NCI-H1930 (cell line): ENCODE measurements at places on chromosomes 13 and 19.

- DNase-seq = no peak
Measured at GRCh38 chr13:95444006-95444730, 108.4 kb upstream of the CLDN10 start.

GRCh38 chr13:30346153-30346788, 38.9 kb upstream of the KATNAL1 start:
- no peak for DNase-seq

DNA sequence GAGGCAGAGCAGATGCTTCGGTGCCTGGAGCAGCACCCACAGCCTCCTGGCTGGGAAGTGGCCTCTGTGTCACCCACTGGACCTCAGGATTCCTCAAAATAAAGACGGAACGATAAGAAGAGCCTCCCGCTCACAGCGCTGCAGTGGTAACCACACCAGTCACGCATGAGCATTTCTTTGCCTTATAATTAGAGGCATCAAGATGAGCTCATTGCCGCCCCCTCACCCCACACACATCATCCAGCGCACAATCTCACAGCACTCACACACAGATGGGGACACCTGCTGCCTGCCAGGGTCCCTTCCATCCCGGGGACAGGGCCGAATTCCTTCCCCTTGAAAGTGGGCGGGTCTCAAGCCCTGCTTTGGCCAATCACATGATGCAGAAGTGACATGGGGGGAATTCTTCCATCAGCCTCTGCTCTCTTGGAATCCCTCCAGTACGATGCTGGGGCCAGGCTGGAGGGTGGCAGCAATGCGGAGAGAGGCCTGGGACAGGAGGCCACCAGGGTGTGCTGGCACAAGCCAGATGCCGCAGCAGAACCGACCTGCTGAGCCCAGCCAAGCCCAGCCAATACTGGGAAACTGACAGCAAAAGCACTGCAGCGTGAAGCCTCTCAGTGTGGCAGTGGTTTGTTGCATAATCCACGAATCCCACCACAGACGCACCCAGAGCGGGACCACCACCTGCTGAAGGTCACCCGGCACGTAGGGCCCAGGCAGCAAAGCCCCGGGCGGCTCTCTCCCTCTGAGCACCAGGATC, 16.0 kb downstream of the PIP5K1C start:
- no peak for DNase-seq

DNA sequence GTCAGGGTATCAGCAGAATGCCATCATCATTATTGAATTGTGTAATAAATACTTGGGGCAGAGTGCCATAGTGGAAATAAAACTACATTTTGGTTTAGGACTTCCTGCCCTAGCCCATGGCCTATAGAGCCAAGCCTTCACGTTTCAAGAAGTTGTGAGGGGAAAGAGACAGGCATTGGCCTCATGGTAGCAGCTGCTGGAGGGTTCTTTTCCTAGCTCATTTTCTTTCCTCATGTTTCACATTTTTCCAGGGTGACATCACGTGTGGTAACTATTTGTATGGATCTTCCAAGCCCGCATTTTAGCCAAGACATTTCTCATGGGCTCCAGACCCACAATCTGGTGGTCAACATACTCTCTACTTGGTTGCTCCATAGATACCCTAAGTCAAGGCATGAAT, 80.4 kb downstream of the LRCH1 start:
- DNase-seq = no peak
